NCI-H1048 (cell line): ENCODE measurements at places on chromosomes 16 and 17.

- no peak for DNase-seq
Measured at GRCh38 chr16:1908184-1908583, 10.0 kb downstream of the HS3ST6 start.

DNA sequence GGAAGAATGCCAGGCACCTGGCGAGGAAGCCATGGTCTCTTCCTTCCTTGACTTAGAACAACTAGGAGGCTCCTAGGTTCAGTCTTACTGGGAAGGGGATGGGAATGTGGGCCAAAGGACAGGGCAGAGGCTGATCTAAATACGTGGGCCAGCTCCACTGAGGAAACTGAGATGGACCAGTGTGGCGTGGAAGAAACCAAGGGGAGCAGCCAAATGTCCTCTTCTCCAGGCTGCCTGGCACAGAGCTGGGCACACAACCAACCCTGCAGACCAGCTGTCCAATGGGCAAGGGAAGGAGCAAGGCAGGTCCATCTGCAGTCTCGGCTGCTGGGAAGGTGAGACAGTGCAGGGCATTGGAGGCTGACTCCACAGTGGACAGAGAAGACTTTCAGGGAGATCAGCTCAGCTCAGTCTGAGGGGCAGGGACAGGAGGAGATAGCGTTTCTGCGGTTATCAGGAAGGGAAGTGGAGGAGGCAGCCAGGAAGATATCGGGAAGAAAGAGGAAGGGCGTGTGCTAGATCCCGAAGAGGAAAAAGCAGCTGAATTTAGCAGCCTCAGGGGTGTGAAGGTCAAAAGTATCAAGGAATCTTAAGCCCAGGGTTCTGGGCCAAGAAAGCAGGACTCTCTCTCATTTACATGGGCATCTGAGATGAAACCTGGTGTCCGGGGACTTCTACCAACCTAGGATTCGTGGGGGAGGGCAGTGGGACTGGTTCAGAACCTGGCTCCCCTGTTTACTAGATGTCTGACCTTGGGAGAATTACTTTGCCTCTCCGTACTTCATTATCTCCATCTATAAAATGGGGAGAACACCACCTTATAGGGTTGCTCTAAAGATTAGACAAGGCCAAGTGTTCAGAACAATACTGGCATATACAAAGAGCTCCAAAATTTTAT, 1.8 kb downstream of the KIFC3 start:
- DNase-seq: no peak

DNA sequence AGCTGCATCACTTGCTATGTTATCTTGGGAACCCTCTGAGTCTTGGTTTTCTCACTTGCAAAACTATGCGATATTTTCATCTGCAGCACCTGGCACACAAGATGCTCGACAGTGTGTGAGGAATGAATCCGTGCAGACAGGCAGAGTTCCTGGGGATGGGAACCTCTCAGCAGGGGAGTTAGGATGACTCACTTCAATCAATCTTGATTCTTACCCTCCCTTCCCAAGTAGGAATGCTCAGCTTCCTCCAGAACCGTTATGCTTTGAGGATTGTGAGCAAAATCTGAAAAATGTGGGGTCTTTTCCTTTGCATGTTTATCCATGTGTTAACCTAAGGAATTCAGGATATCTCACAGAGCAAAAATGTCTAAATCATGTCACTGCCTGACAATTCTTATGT, 68.9 kb upstream of the HNF1B start:
- no peak for DNase-seq

- DNase-seq: no peak
Measured at GRCh38 chr17:64531955-64532371, 25.2 kb downstream of the CEP95 start.

GRCh38 chr16:30941600-30942425, 7.1 kb upstream of the ORAI3 start:
- DNase-seq: no peak

DNA sequence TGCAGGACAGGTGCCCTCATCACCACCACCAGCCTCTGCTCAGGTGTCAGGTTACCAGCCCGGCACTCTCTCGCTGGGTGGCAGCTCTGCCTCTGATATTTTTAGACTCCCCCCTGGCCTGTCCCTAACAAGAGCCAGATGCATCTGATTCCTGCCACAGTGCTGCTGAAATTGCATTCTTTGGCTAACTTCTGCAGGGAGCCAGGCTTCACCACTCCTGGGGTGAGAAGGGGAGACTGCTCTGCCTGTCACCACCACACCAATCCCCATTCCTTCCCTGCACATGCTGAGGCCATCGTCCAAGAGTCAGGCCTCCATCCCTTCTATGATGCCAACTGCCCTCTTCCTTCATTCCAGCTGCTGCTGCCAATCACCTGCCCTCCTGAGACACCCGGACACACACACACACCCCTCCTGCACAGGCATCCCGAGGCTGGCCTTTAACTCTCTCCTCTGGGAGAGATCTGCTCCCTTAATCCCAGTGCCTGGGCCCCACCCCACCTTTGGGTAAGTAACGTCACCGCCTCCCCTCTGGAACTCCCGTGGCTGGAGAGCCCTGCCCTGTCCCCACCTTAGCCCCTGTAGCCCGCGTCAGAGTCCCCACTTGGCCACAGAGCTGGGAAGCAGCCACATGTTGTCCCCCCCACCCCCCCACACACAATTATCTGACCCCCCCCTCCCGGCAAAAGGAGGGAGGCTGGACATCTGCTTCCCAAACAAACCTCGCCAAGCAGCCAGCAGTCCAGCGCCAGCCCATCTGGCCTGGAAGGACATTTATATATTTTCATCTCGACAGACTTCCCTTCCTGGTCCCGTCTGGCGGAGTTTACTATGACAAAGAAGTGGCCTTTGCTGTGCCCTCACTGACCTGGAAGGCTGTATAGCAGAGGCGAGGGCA, 2.8 kb downstream of the EMP2 start:
- no peak for DNase-seq

DNA sequence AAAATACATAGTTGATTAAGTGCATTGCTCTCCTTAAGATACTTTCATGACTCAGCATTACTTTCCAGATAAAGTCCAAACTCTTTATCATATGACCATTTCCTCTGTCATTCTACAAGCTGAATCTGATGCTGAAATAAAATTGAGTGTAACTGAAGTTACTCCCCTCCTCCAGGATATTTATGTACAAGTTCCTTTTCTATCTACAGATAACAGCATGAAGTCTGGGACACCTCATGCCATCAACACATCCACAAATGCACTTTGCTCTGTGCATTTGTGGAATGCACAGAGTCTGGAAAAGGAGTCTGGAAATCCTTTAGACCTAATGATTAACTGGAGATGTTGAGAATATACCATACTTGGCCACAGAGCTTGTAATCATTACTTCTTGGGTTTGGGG, 60.5 kb downstream of the ACSM2B start:
- no peak for DNase-seq

DNA sequence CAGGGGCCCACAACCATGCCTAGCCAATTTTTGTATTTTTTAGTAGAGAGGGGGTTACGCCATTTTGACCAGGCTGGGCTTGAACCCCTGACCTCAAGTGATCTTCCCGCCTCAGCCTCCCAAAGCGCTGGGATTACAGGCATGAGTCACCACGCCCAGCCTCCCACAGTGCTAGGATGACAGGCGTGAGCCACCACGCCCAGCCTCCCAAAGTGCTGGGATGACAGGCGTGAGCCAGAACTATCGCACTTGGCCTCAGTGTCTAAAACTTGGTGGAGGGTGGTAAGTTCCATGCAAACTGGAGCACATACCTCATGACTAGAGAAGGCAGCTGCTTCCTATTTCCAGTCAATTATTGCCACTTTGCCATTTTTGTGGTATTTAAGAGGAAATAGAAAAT, 7.1 kb downstream of the HSD17B2 start:
- DNase-seq: no peak

GRCh38 chr16:67050796-67051195, 21.8 kb downstream of the CBFB start:
- DNase-seq: no peak

GRCh38 chr16:69651217-69651616, 75.1 kb downstream of the NQO1 start:
- DNase-seq: no peak

DNA sequence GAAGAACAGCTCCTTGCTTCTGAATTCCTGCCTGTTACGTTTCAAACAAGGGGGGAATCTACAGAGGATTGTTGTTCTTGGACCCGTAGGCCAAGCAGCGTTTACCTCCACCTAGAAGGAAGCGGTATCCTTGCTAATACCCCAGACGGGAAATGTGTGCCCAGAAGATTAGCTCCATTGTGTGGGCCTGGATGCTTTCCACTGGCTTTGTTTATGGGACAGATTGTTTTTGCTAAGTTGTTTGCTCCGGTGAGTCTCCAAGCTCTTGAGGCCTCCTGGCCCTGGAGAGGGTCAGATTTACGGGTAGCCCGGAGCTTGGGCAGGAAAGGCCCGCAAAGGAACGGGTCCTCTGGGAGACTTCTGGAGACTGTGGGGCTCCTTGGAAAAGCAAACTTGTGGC, 28.4 kb upstream of the MRTFB start:
- no peak for DNase-seq

DNA sequence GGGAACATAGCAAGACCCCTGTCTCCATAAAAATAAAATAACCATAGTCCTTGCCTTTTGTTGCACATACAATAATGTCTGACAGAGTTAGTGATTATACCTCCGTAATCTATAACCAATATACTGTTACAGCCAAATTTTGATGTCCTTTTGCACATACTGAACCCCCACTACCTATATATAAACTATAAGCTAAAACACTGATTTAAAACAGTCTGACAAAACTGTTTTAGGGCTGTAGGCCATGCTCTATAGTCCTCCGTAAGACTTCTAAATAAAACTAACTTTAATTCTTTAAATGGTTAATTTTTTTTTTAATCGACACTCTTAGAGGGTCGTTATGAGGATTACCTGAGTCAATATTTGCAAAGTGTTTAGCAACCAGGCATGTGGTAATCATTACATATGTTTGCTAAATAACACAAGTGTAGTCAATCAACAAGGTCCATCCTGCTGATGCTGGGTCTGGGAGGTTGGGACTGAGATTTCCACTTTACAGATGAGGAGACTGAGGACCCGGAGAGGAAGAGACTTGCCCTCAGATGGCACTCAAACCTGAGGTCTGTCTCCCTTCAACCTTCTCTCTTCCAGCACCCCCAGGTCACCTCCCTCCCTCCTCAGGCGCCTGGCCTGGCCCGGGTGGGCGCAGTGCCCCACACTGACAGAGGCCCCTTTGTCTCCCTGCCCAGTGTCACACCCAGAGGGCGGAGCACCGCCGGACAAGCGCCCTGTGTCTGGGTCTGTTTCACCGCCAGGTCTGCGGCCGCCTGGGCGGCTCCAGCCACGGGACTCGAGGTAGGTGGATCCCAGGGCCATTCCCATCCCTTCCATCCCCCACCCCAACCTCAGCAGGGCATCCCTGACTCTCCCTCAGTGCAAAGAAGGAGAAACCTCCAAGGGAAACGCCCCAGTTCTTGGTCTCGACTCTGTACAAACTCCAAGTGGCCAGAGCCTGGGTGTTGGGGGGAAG, 10.3 kb downstream of the ZNF385C start:
- DNase-seq: no peak

GRCh38 chr16:31186176-31186575, 6.2 kb downstream of the FUS start:
- no peak for DNase-seq

DNA sequence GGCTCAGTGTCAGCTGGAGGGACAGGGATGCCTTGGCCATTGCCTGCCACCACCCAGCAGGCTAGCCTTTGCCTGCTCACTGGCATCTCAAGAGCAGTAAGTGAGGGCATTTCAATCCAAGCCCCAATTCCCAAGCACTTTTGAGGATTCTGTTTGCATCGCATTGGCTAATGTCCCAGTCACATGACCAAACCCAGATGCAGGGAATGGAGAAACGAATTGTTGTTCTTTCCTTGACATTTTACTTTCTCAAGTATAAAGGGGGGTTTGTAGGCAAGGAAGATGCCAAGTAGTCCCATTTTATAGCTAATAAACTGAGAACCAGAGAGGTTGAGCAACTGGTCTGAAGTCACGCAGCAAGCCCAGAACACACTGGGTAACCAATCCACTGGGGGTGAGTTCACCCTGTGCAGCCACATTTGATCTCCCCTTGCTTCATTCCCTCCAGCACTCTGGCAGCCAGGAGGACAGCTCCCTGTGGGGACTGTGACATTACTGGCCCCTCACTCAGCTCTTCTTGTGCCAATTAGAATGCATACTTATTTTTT, 193.8 kb upstream of the CACNG3 start:
- DNase-seq: no peak
